Stimulated activated CD4-positive, alpha-beta T cell treated with anti-CD3 and anti-CD28 coated beads, Interleukin-1b, Interleukin-23, amount 100 ng/mL, for 1 hour (primary cell): ENCODE measurements at places on chromosomes 16 and 17.

- DNase-seq = no peak
These were observed 54.8 kb downstream of the GPATCH8 start for GRCh38 chr17:44448412-44448811.

DNA sequence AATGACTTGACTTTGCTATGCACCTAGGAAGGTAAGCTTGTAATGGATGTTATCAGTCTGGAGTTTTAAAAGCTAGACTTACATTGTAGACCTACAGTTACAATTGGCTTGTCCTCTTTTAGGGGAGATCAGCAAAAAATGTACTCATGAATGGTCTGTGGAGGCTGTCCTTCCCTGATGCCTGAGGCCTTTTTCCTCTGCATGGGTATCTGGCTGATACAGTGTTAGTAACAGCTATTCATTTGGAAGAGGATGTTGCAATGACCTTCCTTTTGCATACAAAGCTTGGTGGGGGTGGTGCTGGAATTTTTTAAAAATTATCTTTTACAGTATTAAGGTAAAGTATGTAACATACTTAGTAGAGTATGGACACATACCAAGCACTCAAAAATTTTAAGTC, 525.5 kb downstream of the KIF2B start:
- DNase-seq = no peak

GRCh38 chr17:10061111-10061845, 137.1 kb downstream of the GAS7 start:
- DNase-seq = no peak

GRCh38 chr17:78351449-78352006, 8.3 kb downstream of the SOCS3 start:
- no peak for DNase-seq

GRCh38 chr17:56284482-56284881, 131.2 kb downstream of the ANKFN1 start:
- DNase-seq = no peak

DNA sequence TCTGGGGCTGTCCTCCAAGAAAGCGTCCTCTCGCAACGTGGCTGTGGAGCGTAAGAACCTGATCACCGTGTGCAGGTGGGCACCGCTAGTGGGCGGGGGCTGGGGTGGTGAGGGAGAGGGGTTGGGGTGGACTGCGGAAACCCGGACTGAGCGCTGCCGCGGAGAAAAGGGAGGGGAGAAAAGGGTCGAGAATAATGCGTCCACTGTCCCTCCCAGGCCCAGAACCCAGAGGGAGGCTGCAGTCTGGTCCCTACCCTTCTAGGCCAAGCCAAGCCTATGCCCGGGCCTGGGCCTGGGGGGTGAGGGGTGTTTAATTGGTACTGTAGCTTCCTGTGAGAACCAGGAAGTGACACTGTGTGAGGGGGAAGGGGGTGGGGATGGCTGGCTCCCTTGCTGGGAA, 464 bp downstream of the RUNDC3A start:
- no peak for DNase-seq

- no peak for DNase-seq
These were observed 304.2 kb upstream of the TNRC6C start for GRCh38 chr17:77654296-77654695.

DNA sequence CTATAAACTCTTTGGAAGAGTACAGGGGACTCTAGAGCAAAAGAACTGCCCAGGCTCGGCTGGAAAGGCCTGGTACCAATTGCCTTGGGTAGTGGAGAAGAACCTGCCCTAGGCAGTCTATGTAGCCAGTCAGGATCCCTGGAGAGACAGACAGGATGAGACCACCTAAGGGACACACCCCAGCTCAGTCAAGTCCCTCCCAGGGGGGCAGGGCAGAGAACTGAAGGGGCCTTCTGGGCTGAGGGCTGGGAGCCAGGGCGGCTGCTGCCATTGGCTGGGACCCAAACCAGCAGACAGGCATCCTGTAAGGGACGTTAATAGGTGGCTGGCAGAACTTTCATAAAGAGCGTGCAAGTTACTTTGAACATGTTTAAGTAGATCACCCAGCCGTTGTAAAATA, 12.8 kb upstream of the SLC38A8 start:
- DNase-seq = no peak

- DNase-seq = no peak
These were observed 27.5 kb downstream of the TVP23A start for GRCh38 chr16:10791048-10791447.

- no peak for DNase-seq
These were observed 453.2 kb upstream of the SOX9 start for GRCh38 chr17:71667661-71668060.

DNA sequence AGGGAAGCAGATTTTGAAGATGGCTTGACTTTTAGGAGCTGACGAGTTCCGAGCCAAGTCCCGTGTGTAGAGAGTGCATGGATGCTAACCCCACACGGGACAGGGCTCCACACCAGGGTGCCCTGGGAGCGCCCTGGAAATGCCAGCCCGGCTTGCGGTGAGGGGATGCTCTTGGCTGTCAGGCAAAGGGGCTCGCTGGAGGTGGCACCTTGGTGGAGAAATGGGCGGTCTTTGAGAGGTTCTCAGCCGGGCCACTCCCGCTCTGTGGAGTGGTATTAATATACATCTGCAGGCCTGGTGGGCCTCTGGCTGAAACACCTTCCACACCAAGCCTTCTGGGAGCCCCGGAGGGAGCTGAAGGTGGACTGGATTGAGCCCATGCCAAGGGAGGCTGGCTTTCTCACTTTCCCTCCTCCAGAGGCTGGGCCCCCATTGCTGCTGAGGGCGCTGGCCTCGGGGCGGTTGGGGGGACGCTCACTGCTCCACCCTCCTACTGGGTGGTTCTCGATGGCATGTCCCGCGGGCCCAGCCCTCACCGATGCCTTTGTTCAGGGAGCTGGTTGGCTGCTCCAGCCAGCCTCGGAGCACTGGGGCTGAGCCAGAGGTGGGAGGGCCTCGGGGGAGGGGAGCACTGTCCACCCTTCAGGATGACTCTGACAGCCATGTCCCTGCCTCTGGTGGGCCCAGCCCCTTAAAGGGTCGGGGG, 210.3 kb downstream of the NTN1 start:
- no peak for DNase-seq

GRCh38 chr16:24336491-24336890, 80.4 kb downstream of the CACNG3 start:
- no peak for DNase-seq

DNA sequence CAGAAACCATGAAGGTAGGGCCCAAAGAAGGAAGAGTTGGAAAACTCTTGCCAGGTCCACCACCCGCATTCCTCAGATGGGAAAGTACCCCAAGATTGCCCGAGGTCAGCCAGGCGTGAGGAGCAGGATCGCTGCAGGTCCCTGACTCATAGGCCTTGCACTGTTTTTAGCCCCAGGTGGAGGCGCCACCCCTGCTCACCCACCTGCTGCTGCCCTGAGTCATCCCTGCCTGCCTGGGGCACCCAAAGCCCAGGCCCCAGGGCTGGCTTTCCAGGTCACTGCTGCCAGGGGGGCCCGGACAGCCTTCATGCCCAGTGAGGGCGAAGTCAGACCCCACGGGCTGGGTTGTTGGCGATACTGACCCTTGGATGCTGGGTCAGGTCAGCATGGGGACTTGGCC, 100.9 kb downstream of the AMFR start:
- DNase-seq = no peak

DNA sequence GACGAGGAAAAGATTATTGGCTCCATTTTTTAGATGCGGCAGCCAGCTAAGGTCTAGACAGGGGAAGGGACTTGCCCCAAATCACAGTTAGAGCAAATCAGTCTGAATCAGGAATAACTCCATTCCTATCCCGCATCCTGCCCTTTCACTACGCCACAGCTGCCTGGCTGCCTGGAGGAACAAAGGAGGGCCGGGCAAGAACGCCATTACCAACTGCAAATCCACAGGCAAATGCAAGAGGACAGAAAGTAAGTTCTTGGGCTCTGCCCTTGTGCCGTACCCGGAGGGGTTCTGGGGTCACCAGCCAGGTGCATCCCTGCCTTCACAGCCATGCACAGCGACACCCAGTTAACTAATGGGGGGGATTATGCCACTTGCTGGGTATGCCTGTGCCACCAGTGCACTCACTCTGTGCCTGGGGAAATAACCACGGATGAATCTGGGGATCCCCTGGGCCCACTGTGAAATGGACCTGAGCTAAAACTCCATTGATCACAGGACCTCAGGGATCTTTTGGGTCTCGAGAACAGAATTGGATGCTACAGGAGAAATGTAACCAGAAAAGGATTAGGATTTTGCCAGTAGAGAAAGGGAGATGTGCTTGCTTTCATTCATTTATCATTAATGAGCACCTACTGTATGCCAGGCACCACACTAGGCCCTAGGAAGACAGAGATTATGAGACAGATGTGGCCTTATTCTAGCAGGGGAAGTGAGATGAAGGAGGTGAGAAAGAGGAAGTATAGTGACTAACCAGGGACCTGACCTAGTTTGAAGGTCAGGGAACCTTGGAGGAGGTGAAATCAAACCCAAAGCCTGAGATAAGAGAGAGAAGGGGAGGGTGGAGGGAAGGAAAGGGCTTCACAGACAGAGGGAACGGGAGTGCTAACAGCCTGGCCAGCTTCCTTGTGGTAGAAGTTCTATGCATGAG, 17.7 kb downstream of the BCL7C start:
- no peak for DNase-seq

- DNase-seq = no peak
These were observed 765.5 kb upstream of the EEF2KMT start for GRCh38 chr16:5863071-5863606.

- DNase-seq = no peak
These were observed 12.7 kb downstream of the TERF2IP start for GRCh38 chr16:75660321-75660720.

DNA sequence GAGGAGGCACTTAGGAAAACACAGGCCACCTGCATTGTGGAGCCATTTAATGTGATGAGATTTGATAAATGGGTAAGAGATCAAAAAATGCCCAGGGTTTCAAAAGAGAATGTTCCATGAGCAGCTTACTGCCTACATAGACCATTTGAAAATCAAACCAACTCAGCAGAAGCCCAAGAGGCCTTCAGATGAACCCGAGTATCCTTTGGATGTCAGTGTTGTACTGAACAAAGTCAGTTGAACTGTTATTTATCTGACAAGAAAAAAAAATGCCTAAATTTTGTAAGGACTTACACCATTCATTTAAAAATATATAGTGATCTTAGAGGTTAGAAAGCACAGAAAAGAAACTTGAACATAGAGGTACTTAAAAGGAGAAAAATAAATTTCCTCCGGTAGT, 381.7 kb downstream of the ZFHX3 start:
- no peak for DNase-seq

DNA sequence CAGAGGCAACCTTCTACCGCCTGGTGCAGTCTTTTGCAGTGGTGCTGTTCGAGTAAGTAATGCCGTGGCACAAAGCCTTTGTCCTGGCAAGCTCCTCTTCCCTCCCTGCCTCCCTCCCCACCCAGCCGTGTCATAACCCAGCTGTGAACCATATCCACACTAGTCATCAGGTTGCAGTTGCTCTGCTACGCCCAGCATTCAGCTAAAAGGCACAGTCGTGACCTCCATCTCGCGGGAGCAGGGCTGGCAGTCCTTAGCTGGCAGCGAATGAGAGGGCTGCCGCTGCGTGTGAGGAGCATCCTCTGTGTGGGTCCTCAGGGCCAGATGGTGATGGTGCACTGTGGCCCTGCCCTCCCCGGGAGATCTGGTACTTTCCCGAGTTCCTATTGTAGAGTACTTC, 39.3 kb downstream of the CIBAR2 start:
- DNase-seq = no peak

- no peak for DNase-seq
These were observed 85.9 kb upstream of the PLCG2 start for GRCh38 chr16:81693041-81693743.

DNA sequence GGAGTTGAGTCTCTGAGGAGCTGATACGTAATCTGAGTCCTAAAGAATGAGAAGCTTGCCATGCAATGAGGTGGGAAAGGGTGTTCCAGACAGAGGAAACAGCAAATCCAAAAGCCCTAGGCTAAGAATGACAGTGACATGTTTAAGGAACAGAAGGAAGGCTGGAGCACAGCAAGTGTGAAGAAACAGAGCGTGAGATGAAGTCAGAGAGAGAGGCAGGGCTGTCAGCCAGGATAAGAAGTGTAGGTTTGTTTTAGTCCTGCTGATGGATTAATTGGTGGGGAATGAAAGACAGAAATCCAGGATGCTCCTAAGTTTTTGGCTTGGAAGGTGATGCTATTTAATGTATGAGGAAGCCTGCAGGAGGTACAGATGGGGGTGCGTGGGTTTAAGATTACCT, 14.5 kb downstream of the MMP28 start:
- DNase-seq = no peak

DNA sequence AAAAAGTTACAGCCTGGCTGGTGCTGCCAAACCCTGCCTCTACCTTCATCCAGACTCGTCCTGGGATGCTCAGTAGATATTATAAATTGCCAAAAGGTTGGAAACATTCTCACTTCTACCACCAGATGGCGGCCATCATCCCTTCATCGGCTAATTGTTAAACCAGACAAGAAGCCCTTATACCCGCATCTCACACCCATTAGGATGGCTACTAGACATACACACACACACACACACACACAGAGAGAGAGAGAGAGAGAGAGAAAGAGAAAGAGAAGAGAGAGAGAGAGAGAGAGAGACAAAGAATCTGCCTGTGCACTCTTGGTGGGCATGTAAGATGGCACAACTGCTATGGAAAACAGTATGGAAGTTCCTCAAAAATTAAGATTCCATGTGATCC, 15.0 kb upstream of the SCIMP start:
- DNase-seq = peak; percentile 23

DNA sequence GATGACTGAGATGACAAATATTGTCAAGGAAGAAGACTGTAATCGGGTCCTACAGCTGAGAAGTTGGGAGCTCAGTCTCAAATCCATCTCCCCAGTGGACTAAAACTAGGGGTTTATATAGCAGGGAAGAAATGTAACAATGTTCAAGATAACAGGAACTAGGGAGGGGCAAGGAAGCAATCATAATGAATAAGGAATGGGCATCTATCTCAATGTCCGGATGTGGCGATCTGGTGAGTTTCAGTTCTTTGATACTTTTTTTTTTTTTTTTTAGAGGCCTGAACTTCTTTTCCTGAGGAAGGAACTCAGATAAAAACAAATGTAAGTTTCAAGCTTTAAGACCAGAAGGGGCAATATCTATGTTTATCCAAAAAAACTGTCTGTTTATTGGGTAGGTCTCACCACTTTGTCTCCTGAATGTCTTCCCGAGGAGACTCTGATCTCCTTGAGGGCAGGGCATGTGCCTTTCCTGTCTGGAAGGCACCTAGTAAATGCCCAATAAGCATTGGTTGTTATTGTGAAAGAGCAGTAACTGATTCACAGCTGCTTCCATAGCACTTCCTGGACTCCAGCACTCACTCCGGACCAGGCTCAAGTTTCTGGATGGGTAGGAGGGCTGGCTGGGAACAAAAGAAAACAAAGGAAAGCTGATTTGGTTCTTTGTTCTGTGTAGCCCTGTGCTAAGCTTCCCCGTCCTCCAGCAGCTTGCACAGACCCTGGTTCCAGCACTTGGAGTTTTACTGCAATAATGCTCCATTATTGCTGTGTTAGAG, 51.9 kb downstream of the MEOX1 start:
- DNase-seq = no peak

- no peak for DNase-seq
These were observed 100.5 kb downstream of the AIPL1 start for GRCh38 chr17:6334386-6334785.
